Glomerular endothelial cell (primary cell): ENCODE measurements at places on chromosomes 12 and 14.

- DNase-seq, result no peak
Observed at GRCh38 chr14:34231626-34232025, 230.4 kb downstream of the SPTSSA start.

DNA sequence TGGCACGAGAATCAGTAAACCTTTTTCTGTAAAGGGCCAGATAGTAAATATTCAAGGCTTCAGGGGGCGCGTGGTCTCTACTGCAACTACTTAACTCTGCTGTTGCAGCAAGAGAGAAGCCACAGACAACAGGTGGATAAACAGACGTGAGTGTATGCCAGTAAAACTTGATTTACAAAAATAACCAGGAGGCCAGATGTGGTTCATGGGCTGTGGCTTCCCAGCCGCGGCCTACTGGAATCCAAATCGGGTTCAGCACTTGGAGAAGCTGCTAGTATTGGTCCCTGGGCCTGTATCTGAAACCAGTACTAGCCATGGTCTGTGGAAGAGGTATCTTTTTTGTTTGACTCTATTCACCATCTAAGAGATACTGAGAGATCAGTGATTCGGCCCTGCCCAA is 13.3 kb downstream of the PPP2R5C start:
- no peak for DNase-seq

- no peak for DNase-seq
Observed at GRCh38 chr12:126095748-126096510, 1030.7 kb downstream of the AACS start.

DNA sequence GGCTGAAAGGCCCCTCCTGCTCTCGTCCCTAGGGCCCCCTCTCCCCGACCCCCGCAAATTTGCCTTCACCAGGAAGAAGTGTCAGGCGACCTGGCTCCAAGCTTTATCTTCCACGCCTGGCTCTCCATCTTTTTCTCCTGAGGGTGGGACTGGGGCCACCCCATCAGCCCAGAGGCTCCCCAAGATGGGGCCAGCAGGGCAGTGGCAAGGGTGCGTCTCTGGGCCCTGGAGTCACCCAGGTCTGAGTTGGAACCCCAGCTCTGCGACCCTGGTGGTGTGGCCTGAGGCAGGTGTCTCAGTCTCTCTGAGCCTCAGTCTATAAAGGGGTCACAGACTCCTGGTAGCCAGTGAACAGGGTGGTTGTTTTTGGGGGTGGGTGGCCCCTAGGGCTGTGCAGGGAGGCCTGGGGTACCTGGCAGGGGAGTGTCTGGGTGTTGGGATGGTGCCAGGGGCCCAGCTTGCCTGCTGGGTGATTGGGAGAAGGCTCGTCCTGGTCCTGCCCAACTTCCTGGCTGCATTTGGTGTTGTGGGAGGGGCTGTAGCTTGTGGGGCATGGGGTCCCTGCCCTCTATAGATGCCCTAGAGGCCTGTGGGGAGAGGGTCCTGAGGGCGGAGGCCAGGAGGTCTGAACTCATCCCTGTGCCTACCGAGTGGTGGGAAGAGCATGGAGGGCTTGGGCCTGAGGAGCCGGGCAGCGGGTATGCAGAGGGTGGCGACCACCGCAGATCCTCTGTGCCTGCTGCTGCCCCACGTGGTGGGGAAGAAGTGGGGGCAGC is 7.6 kb downstream of the KIF26A start:
- DNase-seq, result no peak

DNA sequence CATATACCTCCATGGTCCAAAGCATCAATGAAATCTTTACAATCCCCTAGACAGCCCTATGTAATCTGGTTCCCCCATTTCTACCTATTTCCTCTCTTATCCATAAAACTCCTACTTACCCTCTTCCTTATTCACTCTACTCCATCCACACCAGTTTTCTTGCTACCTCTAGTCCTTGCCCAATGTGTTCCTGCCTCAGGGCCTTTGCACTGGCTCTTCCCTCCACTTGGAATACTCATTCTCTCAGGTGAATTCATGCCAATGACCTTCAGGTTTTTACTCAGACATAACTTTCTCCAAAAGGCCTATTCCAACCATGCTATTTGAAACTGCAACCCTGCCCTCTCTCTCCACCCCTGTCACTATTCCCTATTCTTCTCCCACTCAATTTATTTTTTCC is 138.7 kb upstream of the KRR1 start:
- DNase-seq, result no peak

DNA sequence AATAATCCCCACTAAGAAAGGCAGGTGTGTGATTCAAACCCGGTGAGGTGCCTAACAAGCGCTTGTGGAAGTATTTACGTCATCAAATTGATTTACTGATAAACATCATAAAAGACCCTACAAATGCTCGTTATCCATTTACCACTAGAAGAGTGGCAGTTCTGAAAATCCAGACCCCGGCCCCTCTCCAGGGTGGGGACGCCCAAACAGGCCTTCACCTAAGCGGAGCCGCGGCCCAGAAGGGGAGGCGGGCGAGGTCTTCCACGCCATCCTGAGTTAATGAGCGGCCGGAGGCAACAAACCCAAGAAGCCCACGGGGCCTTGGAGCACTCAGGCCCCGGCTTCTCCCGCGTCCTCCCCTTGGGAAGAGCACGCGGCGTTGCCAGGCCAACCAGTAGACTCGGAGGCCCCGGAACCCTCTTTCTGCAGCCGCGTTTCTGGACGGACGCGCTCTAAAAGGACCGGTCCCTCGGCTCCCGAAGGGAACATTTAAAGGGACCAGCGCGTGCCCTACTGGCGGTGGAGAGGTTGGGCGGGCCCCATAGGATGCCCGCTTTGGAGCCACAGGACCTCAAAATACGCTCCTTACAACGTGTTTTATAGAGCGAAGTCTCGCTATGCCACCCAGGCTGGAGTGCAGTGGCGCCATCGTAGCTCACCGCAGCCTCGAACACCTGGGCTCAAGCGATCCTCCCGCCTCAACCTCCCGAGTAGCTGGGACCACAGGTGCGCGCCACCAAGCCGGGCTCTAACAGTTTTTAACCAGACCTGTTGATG is 3.5 kb downstream of the PTPN21 start:
- no peak for DNase-seq

DNA sequence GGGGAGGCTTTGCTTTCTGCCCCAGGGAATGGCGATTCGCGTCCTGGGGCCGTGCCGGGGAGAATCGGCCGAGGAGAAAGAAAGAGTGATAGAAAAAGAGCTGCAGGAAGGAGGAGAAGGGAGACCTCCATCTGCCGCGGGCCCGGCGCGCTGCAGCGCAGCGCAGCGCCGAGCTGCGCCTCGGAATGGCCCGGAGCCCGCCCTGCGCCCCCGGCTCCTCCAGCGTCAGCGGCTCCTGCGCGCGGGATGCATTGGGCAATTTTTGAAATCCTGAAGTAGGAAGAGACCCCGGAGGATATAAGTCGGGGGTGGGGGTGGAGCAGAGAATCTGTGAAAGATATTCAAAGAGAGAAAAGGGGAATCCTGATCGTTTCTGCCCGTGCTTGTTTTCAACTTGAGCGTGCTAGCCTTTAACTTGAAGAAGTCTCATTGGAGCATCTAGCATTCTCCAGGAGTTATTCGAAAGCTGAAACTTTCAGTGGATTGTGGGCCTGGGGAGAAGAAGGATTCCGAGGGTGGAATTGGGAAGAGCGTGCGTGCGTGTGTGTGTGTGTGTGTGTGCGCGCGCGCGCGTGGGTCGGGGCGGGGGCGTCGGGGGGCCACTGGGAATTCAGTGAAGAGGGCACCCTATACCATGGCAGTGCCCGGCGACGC is 441 bp downstream of the PDE3A start:
- no peak for DNase-seq

DNA sequence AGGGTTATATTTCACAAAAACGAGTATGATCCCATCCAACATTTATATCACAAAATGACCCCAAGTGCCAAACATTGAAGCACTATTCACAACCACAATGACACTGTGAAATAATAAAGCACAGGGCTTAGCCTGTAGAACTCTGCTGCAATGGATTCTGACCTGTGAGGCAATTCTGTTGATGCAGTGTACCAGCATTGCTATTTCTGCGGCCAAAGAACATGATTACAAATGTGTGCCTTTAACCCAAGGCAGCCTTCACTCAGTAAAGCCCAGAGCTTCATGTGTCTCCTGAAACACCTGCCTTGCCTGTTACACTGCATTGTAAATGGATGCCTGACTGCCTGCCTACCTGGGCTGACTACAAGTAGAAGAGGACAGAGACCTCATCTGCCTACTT is 158.0 kb downstream of the PPM1H start:
- no peak for DNase-seq

GRCh38 chr14:73633116-73634010 is 11.4 kb upstream of the DNAL1 start:
- no peak for DNase-seq

- peak; percentile 27 for DNase-seq
Observed at GRCh38 chr12:47949441-47950341, 13.7 kb upstream of the TMEM106C start.

DNA sequence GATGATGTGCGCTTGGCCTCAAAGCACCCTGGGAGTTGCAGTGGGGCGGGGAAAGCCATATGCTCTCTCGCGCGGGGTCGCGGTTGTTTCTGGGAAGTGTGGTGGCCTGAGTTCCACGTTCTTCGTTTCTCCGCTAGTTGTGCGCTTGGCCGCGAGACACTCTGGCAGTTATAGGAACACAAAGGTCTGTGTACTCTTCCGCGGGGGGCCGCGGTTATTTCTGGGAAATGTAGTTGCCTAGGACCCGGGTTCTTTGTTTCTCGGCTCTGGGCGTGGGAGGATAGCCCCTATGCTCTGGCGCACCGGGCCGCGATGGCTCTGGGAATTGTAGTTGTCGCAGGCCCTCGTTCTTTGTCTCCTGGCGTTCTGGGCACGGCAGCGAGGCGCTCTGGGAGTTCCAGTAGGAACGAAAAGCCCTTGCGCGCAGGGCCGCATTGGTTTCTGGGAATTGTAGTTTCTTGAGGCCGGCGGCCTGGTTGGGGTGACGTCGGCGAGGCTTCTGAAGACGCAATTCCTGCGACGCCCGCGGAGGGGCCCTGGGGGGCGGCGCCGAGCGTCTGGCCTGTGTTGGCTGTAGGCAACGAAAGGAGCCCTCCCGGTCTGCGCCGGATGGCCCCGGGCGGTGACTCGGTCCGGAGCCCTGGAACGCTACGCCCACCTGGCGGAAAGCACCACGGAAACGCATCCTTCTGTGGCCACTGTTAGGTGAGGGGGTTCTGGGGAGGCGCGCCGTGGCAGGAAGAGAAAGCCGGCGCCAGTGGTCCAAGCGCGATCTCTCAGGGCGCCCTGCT is at the start of gene ZNF140:
TSS of gene ZNF140 (plus strand) at position 556 of the 791 bp plus-strand sequence. CDS start 398 bp downstream, outside the sequence.
- DNase-seq, result peak; percentile 72

GRCh38 chr14:89564989-89565388 is 148.0 kb upstream of the FOXN3 start:
- DNase-seq, result no peak
